EL (cell line): ENCODE measurements at places on chromosomes 7 and 10.

DNA sequence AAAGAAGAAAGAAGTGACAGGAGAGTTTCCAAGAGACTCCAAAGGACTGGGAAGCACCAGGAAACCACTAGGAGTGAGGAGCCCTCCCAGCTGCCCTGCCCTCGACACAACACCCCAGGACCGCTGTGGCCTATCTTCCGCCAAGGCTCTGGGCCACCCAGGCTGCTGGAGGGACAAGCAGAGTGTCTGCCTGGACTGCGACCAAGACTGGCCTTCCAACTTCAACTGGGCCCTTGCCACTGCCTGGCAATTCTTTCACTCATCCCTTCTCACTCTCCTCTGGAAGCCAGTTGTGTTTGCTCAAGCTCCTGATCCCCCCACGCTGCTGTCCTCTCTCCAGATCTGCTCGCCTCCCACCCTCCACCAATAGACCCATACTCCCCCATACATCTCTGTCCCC is 10.2 kb downstream of the KIAA1549 start:
- no peak for DNase-seq

GRCh38 chr7:20064181-20064970 is 152.8 kb downstream of the MACC1 start:
- peak; percentile 79 for DNase-seq

- no peak for DNase-seq
These were observed 128.7 kb downstream of the GNAI1 start for GRCh38 chr7:80263333-80263732.

- DNase-seq: no peak
These were observed 5.5 kb downstream of the ATP6V0E2 start for GRCh38 chr7:149879271-149879743.

DNA sequence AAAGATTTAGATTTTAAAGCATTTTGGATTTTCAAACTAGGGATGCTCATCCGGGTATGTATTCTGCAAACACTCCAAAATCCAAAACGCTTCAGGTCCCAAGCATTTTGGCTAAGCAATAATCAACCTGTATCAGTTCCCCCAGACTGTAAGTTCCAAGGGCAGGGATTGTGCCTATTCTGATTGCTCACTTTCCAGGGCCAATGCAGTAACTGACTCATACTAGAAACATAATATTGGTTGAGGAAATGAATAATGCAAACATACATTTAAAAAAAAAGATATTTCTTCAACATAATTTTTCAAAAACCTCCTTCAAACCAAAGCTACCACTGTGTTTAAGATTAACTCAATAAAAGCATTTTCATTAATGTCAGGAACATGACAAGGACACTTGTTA is 69.5 kb downstream of the HIBADH start:
- DNase-seq: peak; percentile 4

GRCh38 chr7:134946260-134946659 is 40.0 kb upstream of the AGBL3 start:
- no peak for DNase-seq

DNA sequence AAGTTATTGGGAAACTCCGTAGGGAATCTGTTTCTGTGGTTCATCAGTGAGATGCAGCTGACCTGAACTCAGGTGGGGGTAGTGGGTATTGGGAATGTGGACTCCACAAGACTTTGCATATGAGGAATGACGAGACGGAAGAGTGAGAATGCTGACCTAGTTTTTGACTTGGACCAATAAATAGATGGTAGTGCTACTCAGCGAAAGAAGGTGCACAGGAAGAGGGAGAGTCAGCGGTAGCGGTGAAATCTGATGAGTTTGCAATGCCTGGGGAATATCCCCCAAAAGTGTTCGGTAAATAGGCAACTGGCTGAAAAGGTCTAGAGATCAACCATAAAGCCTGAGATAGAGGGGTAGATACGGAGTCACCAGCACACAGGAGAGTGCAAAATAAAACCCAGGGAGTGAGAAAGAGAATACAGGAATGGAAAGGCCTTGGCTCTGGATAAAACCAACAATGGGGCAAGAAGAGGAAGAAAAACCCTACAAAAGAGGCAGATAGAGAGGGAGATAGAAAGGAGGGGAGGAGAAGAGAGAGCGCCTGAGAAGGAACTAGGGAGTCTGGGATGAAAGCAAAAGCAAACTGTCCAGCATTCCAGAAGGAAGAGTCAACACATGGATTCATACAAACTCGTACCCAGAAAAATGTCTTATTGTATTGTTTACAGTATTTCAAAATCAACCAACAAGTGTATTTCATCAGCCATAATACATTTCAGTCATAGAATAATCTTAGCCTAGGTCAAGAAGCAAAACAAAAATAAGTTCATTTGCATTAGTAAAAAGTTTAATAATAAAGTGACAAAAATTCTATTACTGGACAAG is 5.4 kb downstream of the ARHGAP21 start:
- peak; percentile 88 for DNase-seq

GRCh38 chr10:82462910-82463551 is 588.0 kb downstream of the NRG3 start:
- no peak for DNase-seq

- DNase-seq: no peak
These were observed 15.7 kb upstream of the FOXL3 start for GRCh38 chr7:274266-274665.

GRCh38 chr10:75880031-75880775 is 448.8 kb downstream of the LRMDA start:
- DNase-seq: no peak

DNA sequence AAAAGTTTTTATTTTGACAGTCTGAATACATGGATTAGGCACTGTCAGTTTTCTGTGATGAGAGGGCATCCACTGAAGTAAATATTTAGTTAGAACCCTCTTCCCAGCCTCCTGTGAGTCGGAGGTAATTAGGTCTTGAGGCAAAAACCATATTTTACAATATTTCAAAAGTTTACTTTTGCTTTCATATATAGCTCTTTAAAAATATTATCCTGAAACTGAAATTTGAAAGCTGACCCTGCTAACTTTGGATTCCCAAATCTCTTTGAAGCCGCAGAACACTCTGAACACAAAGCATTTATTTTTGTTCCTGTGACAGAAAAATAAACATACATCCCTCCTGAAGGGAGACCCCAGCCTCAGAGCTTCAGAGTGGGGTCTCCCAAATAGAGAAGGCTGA is 317.4 kb downstream of the KIF20B start:
- DNase-seq: no peak

DNA sequence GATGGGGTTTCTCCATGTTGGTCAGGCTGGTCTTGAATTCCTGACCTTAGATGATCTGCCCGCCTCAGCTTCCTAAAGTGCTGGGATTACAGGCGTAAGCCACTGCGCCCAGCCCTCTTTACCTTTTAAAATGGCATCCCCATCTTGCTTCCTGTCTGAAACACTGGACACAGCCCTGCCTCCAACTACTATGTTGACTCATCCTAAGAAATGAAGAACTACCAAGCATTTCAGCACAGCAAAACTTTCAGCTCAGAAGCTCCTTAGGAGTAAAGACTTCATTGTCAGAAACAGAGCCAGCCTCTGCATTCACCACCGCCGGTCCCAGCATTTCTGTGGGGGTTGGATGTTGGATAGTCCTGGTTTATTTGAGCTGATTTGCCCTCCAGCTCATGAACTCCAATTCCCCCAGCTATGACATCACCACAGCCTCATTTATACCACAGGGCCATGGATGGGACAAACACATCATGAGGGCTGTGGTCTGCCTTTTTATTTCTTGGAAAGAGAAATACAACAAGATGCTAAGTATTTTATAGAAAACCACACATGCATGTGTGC is 123.5 kb downstream of the ADCY1 start:
- peak; percentile 37 for DNase-seq

DNA sequence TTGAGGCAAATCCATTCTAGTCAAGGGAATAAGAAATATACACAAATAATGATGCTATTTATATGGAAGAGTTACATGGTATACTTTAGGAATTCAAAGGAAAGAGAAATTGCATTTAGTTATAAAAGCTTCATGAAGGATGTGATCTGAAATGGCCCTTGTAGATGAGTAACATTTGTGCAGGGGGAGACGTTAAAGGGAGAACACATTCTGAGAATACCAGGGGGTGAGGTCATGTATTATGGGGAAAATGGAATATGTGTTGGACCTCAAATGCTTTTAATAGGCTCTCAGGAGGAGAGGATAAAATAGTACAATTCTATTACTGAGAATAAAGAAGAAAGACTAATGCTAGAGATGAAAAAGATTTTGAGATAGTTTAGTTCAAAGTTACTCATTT is 122.5 kb upstream of the NOBOX start:
- no peak for DNase-seq

DNA sequence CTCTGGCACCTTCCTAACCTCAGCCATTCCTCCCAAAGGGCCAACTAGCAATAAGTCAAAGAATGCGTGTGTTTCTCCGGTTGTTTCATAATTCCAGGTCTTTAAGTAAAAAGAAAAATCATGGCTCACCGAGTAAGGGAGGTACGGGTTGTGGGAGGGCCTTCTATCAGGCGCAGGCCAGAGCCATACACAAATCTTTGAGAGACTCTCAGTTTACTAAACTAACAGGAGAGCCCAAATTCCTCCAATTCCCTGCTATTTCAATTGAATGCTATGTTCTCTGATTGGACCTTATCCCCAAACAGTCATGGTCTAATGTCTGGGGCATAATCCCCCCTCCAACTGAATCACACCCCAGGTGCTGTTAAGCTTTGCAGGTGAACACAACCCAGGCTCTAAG is 26.2 kb upstream of the SLF2 start:
- DNase-seq: no peak
